ENCODE measurements at places on chromosomes 7 and 10. TPM values are rescaled to one million over a fixed set of nuclear protein-coding genes. Genes with fewer than 3 reads are reported as not detected.

- peak; percentile 29 for DNase-seq
These were observed 51.2 kb upstream of the ANAPC16 start for GRCh38 chr10:72164617-72165016.

GRCh38 chr7:70569335-70569819, 562.6 kb upstream of the GALNT17 start:
- DNase-seq, result no peak

- peak; percentile 28 for DNase-seq
These were observed 699.1 kb downstream of the SUGCT start for GRCh38 chr7:40833888-40834234.

DNA sequence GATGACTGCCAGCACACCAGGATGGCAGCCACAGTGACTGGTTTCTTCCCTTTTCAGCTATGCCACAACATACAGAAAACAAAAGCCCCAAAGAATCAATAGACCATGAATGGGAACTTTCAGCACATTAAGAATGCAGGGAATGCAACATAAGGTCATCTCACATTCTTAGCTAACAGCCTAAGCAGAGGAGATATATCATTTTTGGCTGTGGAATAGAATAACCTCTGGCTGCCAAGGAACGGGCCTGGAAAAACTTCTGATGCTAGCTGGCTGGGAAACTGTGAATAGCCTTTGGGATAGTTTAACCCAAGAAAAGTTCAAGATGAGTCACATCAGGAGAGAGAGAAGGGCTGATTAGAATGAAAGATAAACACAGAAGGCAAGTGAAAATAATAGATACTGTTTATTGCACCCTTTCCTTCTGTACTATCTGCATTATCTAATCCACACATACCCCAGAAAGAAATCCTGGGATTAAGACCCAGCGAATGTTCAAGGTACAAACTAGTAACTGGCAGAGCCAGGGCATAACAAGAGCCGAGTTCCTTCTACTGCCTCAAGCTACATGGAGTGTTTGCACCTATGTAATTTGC, 169.2 kb downstream of the SEMA3A start:
- peak; percentile 93 for DNase-seq

DNA sequence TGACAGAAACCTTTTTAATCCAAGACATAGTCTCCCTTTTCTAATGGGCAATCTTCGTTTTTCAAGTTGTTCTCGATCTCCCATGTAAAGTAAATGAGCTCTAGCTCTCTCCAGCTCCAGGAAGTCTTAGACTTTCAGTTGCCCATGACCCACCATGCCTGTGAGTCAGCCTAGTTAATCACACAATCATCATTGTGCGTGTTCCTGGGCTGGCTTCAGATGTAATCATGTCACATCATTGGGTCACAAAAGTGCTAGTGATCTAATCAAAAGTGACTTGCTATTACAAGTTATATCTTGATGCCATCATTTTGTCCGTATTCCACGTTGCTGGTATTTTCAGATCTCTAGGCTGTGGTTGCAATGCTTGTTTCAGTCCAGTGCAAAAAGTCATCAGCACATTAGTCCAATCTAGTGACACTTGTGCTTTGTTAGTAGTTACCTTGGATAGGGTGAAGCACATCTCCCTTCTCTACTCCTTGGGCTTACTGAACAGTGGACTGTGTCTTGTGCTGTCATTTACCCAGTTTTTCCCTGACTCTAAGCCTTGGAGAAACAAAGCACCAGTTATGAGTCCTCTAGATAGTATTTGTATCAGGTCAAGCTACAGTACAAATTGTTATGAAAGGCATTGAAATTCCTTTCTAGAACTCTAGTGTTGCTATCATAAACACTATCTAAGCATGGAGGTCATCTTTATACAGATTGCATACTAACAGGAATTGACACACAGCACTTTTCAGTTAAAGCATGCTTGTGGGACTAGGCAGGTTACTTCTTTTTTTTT, 316.6 kb downstream of the GFRA1 start:
- DNase-seq, result no peak

GRCh38 chr10:16519250-16519907, 2.3 kb downstream of the C1QL3 start:
- DNase-seq, result no peak

DNA sequence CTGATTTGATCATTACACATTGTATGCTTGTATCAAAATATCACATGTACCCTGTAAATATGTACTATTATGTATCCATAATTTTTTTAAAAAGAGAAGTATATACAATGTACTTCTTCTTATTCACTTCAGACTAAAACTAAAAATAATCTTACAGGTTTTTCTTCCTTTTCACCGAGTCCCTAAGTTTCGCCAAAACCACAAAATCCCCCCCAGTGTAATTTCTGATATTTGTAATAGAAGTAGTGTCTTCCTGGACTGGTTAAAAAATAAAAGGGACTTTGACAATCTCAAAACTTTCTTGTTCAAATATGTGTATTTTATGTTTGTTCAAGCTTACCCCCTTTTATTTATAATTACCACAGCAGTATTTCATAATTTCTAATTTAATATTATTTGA, 23.9 kb downstream of the EPC1 start:
- DNase-seq, result no peak

DNA sequence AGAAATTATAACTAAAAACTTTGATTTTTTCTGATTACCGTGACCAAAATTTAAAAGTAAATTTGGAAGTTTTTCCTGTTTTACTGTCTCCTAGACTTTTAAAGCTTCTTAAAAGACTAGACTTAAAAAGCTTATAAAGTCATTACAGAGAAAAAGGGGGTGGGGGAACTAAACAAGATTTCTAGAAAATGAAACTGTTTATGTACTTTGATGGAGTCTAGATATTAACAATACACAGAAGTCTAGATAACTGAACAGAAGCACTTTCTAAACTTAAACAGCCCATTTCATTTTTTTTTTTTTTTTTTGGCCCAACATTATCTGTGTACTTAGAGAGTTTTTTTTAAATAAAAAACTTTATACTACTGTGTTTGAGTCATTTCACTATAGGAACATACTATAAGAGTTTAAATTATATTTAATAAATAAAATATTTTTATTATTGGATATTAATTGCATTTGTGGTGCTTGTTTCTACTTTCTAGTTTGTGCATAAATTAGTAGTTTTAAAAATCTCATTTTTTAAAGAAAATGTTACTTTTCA, 98.5 kb downstream of the PHTF2 start:
- no peak for DNase-seq

- DNase-seq, result no peak
These were observed 74.5 kb downstream of the LRMDA start for GRCh38 chr10:75505840-75506506.

DNA sequence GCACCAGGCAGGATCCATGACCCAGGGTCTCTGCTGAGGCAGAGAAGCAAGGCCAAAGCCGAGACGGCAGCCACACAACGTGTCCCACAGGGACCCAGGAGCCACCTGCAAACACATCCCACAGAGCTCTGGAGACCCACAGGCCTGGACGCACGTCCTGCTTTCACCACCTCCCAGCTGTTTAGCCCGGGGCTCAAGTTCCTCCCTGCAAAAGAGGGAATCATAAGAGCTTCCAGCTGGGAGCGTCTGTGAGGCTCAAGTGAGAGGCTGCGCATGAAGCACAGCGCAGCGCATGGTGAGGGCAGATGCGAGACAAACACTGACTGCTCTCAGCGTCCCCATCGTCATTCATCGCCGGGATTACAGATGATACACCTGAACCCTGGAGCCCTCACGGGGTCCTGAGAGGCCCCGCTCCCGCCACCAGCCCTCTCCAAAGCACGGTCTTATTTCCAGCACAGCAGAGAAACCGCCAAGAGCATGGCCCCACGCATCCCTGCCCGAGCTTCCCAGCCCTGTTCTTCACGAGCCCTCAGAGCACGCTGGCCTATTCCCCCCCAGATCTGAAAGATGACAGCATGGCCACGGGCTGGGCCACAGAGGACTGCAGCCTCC, 88.7 kb downstream of the MAD1L1 start:
- DNase-seq, result no peak

- peak; percentile 80 for DNase-seq
These were observed 67.1 kb upstream of the AGBL3 start for GRCh38 chr7:134919240-134919641.

GRCh38 chr7:76108540-76109233, 60.8 kb downstream of the MDH2 start:
- peak; percentile 62 for DNase-seq

DNA sequence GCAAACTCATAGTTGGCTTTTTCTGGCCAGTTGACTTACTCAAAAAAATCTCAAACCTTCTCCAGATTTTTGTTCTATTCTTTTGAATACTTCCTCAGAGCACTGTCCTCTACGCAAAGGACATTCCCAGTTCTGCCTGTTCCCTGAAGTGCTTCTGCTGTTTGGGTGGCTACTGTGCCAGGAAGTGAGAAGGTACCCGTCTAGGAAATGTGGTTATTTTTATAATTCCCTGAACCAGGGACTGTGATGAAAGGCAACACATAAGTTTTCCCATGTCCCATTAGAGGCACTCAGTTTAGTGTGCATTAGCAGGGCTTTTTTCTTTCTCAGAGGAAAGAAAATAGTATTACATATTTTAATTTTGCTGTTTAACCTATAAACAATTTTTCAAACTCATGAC, 370.3 kb downstream of the PHTF2 start:
- no peak for DNase-seq

- DNase-seq, result no peak
These were observed 19.2 kb downstream of the TECPR1 start for GRCh38 chr7:98232799-98233198.

DNA sequence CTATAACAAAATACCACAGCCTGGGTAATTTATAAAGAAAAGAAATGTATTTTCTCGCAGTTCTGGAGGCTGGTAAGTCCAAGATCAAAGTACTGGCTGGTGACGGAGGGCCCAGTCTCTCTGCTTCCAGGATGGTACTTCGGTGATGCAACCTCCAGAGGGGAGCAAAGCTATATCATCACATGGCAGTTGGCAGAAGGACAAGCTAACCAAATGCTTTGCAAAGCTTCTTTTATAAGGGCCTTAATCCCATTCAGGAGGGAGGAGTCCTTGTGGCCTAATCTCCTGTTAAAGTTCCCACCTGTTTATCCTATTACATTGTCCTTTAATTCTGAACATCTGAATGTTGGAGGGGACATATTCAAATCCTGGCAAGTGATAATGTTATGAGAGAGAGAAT, 134.1 kb upstream of the SP4 start:
- no peak for DNase-seq

GRCh38 chr7:48337012-48337621, 165.9 kb downstream of the ABCA13 start:
- DNase-seq, result peak; percentile 23

DNA sequence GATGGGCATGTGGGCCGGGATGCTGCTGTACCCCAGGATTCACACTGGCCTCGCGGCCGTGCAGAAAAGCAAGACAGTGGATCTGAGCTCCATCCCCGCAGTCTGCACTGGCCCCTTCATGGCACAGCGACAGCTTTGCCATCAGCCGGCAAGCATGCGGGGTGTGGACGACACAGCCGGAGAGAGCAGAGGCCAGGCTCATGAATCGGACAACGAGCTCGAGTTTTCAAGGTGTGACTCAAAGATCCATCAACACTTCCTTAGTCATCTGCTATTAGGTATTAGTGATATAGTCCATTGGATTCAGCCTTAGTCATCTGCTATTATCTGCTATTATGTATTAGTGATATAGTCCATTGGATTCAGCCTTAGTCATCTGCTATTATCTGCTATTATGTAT, 254.7 kb downstream of the KLF6 start:
- DNase-seq, result no peak

- DNase-seq, result peak; percentile 12
These were observed 57.9 kb upstream of the TMEM72 start for GRCh38 chr10:44853148-44853734.

- peak; percentile 21 for DNase-seq
These were observed 4.3 kb downstream of the NEBL start for GRCh38 chr10:20892796-20893195.

DNA sequence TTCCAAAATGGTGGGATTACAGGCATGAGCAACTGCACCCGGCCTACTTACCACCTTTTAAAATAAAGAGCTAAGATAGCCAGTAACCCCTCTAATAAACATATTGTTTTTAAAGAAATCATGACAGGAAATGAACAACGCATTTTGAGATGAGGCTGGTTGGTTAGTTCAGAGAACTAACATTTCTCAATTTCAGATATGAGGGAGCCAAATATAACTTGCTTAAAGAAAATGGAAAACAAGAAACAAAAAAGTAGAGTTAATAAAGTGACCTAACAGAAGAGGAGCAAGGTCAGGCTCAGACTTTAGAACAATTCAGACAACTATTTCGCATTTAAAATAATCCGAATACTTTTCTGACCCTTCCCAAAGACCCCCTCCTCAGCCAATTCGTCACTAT, 254.9 kb upstream of the PHF14 start:
- DNase-seq, result no peak

GRCh38 chr7:80146545-80147182, 12.0 kb downstream of the GNAI1 start:
- peak; percentile 77 for DNase-seq

DNA sequence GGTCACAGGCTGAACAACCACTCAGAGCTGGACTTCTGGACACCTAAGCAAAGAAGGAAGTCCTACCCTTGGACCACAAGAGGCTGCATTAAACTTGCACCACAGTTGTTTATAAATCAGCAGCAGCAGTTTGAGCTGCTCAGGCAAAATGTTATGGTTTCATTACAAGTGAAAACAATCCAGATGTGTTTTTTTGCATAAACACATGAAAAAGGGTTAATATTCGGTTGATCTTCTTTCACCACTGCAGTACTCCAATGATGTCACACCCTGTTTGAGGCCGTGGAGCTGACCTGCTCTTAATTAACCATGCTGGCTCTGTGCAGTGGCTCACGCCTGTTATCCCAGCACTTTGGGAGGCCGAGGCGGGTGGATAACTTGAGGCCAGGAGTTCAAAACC, 490.8 kb upstream of the CELF2 start:
- DNase-seq, result peak; percentile 89

DNA sequence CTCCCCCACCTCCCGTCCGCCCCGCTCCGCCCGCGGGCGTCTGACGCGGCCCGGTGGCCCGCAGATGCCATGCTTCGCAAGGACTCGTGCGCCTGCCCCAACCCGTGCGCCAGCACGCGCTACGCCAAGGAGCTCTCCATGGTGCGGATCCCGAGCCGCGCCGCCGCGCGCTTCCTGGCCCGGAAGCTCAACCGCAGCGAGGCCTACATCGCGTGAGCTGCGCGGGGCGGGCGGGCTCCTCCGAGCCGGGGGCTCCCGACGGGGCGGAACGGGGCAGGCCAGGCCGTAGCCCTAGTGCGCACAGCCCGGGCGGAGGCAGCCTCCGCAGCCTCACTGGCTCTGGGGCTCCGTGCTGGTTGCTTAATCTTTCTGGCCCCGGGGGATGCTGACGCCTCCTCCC, 2.8 kb downstream of the ASIC3 start:
- DNase-seq, result peak; percentile 84

LRGUK gene
- 0.32 TPM for total RNA-seq

A1CF gene
- total RNA-seq, result not detected

HELLS gene
- 39.7 TPM for total RNA-seq

URGCP gene
- 25.8 TPM for total RNA-seq

BHLHA15 gene
- total RNA-seq, result not detected

ODAD2 gene
- total RNA-seq, result 3.2 TPM

NUTM2E gene
- total RNA-seq, result under 0.01 TPM

OR2A5 gene
- total RNA-seq, result not detected

GSDME gene
- total RNA-seq, result 46.4 TPM

HOXA10 gene
- total RNA-seq, result 47.1 TPM

ESYT2 gene
- 66.7 TPM for total RNA-seq

AGR2 gene
- total RNA-seq, result not detected

TYSND1 gene
- 12.1 TPM for total RNA-seq

PARD3 gene
- 38.7 TPM for total RNA-seq

CPA4 gene
- 90.2 TPM for total RNA-seq

SSC4D gene
- total RNA-seq, result 0.64 TPM
